ENCODE measurements at places on chromosomes 2 and 18.

DNA sequence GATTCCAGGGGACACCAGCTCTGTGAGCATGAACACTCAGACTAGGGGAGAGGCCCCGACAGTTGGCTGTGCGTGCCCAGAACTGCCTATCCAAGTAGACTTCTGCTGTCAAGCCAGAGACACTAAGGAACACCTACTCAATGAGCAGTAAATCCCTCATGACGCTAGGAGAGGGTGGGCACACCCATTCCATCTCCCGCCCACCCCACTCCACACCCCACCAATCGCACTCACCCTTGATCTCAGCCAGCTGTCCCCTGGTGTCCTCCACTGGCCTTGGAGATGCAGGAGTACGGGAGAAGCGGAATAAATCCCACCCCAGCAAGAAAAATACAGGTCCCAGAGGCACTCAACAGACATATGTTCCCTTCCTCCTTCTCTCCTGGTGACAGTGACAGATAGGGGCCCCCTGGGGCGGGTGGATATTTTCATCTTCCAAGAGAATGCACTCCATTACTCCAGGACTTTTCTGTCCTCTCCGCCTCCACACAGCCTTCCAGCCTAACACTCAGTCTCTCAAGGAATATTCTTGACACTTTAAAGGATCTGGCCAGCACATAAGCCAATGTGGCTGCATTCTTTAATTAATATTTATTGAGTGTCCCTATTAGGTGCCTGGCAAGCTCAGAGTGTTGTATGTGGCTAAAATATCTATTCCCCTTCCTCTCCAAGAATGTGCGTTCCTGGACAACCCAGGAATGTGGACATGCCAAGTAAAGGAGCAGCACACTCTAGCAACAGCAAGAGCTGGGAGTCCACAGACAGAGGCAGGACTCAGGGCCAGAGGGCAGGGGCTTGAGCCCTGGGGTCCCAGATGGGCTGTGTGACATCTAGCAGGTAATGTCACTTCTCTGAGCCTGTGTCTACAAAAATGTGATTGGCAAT is 13.1 kb upstream of the SMAD7 start:
- no peak for DNase-seq

DNA sequence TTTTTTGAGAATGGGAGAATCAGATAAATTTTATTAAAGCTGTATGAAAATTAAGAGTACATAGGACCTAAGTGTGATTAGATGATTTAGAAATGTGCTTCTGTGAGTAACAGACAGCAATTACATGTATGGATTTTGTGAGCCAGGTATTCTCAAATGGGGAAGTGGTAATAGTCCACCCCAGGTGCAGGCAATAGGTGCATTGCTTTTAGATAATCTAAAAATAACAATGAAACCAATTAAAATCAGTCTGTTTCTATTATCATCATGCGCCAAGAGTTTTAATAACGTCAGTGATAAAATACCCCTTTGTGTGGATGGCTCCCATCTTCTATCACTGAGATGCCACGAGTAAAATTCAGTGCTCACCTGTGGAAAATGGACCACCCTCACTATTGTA is 265.3 kb downstream of the RNF144A start:
- DNase-seq, result no peak

DNA sequence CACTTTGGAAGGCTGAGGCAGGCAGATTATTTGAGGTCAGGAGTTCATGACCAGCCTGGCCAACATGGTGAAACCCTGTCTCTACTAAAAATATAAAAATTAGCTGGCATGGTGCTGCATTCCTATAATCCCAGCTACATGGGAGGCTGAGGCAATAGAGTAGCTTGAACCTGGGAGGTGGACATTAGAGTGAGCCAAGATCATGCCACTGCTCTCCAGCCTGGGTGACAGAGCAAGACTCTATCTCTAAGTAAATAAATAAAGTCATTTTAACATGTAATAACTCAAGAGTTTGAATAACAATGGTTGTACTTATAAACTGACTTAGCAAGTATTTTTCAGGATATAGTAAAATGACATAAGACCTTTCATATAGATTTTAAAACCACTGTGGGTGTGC is 169.3 kb upstream of the FN1 start:
- no peak for DNase-seq

DNA sequence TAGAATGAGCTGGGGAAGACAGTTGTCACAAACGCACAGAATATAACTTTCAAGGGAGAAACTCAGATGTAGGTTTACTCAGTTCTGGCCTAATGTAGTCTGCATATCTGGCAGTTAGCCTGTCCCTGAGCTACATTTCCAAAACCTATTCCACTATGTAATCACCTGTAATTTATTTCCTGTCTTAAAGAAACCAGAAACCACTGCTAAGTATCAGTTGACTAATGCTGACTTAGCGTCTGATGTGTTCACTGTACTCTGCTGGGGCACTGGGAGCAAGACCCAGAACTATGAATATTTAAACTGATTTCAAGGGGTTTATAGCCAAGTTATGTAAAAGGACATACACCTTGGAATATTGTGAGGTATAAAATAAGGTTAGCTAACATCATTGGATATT is 1995.2 kb upstream of the PIK3C3 start:
- no peak for DNase-seq

GRCh38 chr2:1539973-1540372 is 126.7 kb downstream of the TPO start:
- DNase-seq, result no peak

Data from skeletal muscle cell (primary cell).